ENCODE measurements at places on chromosomes 13 and 19.

- DNase-seq = peak; percentile 39
These were observed 13.1 kb downstream of the TNFSF9 start for GRCh38 chr19:6543866-6544347.

- DNase-seq = no peak
These were observed 6.3 kb upstream of the DNAAF3 start for GRCh38 chr19:55172741-55173140.

DNA sequence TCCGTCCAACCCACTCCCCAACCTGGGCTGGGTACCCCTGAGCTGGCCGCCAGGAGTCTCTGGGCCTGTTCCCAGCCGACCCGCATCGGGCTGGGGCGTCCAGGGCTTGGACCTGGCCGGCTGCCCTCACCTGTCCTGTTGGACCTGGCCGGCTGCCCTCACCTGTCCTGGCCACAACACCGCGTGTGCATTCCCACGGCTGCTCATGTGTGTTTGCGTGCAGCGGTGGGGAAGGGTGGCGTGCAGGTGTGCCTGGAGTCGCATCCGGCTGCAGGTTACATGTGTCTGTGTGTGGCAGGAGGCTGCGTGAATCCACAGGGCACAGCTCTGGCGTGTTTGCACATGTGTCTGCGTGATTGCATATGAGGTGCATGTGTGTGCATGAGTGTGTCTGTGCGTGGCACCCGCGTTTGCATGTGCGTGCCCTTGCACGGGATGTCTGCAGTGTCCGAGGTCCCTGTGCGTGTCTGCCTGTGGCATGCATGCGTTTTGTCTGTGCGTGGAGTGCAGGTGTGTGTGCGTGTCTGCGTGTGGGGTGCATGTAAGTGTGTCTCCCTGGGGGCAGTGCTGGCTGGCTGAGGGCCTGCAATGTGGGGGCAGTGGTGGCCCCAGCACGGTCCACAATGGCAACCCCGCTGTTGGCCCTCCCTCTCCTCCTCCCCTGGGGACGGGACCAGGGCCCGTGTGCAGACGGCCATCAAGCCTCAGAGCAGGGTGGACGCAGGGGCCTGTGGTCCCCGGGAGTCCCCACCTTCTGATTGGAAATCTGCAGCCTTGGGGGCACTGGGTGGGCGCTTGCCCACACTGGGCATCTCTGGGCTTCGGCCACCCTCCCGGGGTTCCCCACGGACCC lies 3.4 kb downstream of the EFNA2 start:
- no peak for DNase-seq

- no peak for DNase-seq
These were observed 5.3 kb upstream of the HOMER3 start for GRCh38 chr19:18946335-18946734.

DNA sequence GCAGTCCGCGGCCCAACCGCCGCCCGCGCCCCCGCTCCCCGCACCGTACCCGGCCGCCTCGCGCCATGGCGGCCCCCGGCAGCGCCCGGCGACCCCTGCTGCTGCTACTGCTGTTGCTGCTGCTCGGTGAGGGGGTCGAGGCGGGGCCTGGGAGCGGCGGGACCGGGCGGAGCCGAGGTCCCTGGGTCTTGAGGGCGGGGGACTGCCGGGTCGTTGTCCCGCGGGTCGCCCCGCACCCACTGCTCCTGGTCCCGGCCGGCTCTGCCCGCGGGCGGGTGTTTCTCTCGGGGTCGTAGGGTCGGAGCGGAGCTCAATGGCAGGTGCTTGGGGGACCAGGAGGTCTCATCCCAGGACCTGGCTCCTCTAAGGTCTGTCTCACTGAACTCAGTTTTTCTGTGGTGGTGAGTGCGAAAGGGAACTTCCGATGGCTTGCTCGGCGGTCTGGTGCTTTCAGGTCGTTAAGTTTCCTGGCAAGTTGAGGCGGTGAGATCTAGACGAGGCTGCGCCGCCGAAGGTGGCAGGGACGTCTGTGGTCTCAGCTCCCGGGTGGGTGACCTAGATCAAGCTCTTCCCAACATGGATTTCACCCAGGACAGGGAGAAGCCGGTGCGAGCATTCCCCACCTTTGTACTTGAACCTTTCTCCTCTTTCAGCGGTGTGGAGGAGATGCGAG lies 467 bp downstream of the LAMP1 start:
- peak; percentile 68 for DNase-seq

GRCh38 chr19:52943134-52943883 lies 19.4 kb downstream of the ZNF816 start:
- no peak for DNase-seq

GRCh38 chr19:30341611-30342201 lies 30.5 kb upstream of the ZNF536 start:
- DNase-seq = no peak

GRCh38 chr13:37597477-37598025 lies 1.0 kb downstream of the POSTN start:
- DNase-seq = no peak

DNA sequence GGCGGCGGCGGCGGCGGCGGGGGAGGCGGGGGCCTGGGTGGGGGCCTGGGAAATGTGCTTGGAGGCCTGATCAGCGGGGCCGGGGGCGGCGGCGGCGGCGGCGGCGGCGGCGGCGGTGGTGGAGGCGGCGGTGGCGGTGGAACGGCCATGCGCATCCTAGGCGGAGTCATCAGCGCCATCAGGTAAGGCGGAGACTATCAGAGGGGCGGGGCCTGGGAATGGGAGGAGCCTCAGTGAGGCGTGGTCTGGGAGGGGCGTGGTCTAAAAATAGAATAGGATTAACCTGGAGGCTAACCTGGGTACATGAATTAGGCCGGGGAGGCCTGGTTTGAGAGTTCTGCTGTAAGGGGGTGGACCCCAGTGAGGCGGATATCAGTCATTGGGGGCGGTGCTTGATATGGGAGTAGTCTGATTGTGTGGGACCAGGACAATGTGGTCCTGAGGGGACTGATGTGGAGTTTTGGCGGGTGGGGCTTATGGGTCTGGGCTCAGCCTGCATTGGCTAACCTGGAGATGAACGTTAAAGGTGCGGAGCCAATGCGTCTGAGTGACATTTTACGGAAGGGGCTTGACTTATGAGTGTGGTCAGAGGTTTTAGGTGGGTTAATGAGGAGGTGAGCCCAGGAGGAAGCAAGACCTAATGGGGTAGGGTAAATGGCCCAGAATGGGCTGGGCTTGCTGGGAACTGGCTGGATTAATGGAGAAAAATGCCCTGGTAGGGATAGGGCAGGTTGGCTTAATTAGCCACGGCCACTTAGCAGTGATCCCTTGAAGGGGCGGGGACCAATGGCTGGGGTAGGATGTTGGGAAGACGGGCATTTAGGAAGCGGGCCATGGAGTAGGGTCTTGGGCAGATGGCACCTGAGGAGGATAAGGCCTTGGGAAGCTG lies 1.4 kb downstream of the CAPNS1 start:
- peak; percentile 96 for DNase-seq

DNA sequence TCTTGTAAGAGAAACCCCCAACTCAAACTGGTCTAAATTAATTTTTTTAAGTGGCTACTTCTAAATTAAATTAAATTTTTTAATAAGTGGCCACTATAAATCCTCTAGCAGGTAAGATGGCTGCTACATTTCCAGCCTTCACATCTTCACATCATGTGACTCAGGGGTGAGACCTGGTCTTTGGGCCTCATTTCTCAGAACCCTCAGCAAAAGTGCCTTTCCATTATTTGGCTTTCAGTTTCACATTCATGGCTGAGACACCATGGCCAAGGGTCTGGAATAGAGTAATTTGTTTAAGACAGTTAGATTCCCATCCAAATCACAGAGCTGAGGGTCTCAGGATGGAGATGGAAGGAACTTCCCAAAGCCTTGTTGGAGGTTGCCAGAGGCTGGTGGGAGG lies 47.5 kb downstream of the DCT start:
- DNase-seq = no peak

GRCh38 chr19:15175609-15176008 lies 25.2 kb downstream of the NOTCH3 start:
- no peak for DNase-seq

- no peak for DNase-seq
These were observed 440 bp upstream of the SYMPK start for GRCh38 chr19:45863335-45863839.

DNA sequence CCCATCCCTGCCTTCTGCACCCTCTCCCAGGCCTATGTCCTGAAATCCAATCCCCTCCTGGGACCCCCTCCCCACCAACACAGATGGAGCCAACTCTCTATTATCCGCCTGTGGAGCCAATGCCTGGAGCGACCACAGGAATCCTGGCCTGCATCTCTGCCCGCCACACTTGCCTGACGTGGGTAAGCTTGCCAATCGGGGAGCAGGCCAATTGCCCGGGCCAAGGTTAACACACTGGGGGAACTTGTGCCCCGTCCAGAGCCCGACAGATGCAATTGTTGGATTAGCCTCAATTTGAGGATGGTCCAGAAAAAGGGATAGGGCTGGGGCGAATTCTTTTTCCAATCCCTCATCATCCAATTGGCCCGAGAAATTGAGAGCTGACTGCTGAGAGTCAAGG lies 5.9 kb downstream of the WIZ start:
- DNase-seq = no peak

GRCh38 chr13:98658131-98658530 lies 81.2 kb upstream of the STK24 start:
- no peak for DNase-seq

DNA sequence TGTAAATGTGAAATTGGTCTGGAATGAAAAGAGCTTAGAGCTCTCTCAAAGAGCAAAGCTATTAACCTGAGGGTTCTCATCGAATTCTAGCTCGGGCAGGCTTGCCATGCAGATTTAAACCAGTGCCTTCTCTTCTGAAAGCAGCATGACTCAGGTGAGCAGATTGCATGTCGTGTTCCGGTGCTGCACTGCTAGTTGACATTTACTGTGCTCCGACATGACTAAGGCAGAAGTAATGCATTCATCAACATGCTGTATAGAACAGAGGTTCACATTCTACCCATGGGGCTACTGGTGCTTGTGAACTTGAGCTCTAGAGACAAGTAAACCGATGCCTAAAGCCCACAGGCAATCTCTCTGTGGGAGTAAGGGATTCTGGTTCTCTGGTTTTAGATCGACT lies 947.7 kb downstream of the EFNB2 start:
- DNase-seq = no peak

DNA sequence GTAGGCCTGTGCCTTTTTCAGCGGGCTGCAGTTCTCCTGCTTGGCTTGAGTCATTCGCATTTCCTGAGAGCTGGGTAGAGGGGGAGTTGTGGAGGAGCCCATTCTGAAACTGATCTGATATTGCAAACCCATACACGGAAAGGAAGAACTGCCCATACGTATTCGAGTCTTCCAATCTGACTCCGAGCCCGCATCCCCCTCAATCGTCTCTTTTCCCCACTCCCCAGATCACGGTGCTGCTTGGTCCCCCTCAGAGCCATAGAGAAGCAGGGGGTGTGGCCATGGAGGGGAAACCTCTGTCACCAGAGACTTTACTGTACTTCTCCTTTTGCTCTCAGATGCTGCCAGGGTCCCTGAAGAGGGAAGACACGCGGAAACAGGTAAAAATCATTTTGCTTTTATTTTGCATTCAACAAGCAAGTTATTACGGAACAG lies at the start of gene CD22:
Gene CD22 (plus strand): TSS at position 337 of the 435 bp plus-strand sequence. CDS start 2,854 bp downstream, outside the sequence.
- DNase-seq = peak; percentile 67

- peak; percentile 63 for DNase-seq
These were observed 26.1 kb downstream of the ZMYM2 start for GRCh38 chr13:19984430-19985218.

- no peak for DNase-seq
These were observed 683.1 kb upstream of the PRR20A start for GRCh38 chr13:56457535-56458190.

- no peak for DNase-seq
These were observed 588.5 kb downstream of the GPC5 start for GRCh38 chr13:91986761-91987483.

GRCh38 chr13:103436057-103436654 lies 369.9 kb upstream of the SLC10A2 start:
- no peak for DNase-seq

DNA sequence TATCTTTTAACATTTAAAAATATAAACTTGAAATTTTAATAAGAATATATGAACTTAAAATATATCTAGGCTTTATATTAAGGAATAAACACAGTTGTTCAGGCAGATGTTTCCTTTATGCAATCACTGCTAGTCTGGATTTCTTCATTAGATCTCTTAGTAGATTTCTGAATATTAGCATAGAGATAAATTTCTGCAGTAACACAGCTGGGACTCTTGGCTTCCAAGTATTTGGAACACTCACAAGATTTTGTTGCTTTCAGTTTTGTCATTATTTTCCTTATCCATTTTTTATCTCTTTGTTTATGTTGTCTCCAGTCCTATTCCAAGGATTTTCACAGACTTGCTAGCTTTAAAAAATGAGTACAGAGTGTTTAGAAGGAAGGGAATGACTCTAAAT lies 857.1 kb downstream of the GPC5 start:
- DNase-seq = no peak

- no peak for DNase-seq
These were observed 16.7 kb upstream of the UQCR11 start for GRCh38 chr19:1622007-1622406.

GRCh38 chr13:98691360-98691759 lies 61.1 kb downstream of the SLC15A1 start:
- no peak for DNase-seq

GRCh38 chr19:48648134-48648533 lies 2.1 kb upstream of the CA11 start:
- no peak for DNase-seq

GRCh38 chr13:40127476-40127875 lies 472.0 kb downstream of the COG6 start:
- DNase-seq = no peak

DNA sequence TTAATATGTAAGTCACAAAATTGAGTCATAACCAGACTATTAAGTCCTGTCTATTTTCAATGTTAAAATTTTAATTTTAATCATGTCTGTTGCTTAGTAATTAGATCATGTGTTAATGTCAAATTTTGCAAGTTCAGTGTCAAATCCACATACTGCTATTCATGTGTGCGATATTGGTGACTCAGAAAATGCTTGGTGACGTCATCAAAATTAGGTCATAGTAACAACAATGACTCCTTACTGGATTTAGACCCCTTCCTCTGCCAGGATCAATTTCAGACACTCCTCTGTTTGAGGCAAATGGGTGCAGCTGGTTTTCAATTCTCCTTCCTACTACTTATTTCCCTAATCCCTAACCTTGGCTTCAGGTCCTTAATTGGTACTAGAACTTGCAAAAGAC lies 1394.3 kb upstream of the SLC10A2 start:
- no peak for DNase-seq

Measured in GM13977 (cell line).